Panc1 (cell line): ENCODE measurements at places on chromosomes 2 and 18. TPM values are rescaled to one million over a fixed set of nuclear protein-coding genes. Genes with fewer than 3 reads are reported as not detected.

IL36B gene
- total RNA-seq = not detected

ASB18 gene
- not detected for total RNA-seq

ECEL1 gene
- 2.9 TPM for total RNA-seq

PNKD gene
- total RNA-seq = 49.0 TPM

CNTNAP5 gene
- not detected for total RNA-seq

POMC gene
- total RNA-seq = not detected

CRYBA2 gene
- not detected for total RNA-seq

MAP3K20 gene
- 121 TPM for total RNA-seq

SLC14A1 gene
- 1.2 TPM for total RNA-seq

SPAG16 gene
- 13.0 TPM for total RNA-seq

RPRM gene
- total RNA-seq = not detected

DTYMK gene
- total RNA-seq = 122 TPM

DYNC1I2 gene
- 72.8 TPM for total RNA-seq

GRCh38 chr2:106053116-106053515 lies 141.0 kb downstream of the UXS1 start:
- no peak for DNase-seq

- no peak for DNase-seq
Observed at GRCh38 chr2:162487816-162488215, 143.9 kb downstream of the GCA start.

- no peak for DNase-seq
Observed at GRCh38 chr2:114119862-114120261, 230.0 kb downstream of the ACTR3 start.

DNA sequence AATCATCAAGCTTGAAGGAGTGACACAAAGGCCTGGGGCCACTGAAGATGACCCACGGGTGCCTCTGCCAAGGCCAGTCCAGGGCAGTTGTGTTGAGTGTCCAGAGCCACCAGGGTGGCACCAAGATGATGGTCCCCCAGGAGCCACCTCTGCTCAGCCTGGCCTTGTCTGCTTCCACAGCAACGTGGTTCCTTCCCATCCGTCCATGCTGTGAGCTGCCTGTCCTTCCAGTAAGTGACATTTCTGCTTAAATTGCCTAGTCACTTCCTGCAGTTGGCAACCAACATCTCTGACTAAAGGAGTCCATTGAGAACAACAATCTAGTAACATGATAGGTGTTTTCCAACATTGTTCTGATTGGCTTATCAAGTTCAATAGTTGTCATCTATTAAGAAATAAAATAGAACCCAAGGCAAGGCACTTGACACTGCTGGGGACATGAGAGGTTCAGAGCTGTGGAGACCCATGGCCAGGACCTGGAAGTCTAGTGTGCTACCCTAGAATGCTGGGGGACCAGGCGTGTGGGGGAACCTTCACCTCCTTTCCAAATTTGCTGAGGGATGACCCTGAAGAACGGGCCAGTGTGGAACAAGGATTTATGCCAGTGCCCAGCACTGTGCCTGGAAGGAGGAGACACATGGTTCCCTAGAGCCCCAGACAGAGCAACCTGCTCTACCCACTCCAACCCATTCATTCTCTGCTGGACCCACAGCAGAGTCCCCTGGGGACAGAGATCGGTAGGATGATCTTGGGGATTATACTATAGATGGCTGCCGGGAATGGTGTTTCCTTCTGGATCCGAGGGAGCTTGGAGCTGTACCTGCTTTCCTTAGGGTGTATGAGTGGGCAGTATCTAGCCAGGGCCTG lies 98.9 kb upstream of the EPC2 start:
- no peak for DNase-seq

GRCh38 chr2:241788572-241788971 lies 11.9 kb downstream of the GAL3ST2 start:
- no peak for DNase-seq

GRCh38 chr2:119888680-119889079 lies 124.2 kb upstream of the EPB41L5 start:
- DNase-seq = no peak

DNA sequence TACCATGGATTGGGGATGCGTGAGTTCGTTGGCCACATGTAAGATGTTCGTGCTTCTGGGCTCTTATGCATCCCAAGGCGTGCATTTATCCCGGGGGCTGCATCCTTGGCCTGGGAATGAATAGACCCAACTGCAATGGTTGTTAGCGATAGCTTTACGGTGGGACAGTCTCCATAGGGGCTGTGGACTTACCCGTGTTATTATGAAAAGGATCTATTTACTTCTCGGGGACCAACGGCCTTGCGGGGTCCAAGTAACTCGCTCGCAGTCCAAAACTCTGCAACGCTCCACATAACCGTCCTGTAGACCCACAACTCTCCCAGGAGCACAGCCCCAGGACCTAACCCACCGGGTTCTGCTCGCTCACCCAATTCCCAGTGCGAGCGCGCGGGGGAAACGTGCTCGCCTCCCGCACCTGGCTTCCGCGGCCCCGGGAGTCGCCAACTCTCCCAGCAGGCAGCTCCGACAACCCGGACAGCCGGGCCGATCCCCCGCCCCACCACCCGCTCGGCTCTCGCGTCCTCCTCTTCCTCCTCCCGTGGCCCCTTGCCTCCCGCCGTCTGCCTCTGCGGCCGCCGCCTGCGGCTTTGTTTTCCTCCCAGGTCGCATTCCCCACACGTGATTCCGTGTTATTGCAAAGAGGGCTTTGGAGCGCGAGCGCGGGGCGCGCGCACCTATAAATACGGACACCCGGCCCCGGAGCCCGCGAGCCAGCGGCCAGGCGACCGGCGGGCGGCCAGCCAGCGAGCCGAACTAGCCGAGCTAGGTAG lies at the start of gene CABLES1:
CABLES1 (plus strand) TSS at position 706 of the 770 bp plus-strand sequence. CDS start 278 bp downstream, outside the sequence.
- DNase-seq = no peak

DNA sequence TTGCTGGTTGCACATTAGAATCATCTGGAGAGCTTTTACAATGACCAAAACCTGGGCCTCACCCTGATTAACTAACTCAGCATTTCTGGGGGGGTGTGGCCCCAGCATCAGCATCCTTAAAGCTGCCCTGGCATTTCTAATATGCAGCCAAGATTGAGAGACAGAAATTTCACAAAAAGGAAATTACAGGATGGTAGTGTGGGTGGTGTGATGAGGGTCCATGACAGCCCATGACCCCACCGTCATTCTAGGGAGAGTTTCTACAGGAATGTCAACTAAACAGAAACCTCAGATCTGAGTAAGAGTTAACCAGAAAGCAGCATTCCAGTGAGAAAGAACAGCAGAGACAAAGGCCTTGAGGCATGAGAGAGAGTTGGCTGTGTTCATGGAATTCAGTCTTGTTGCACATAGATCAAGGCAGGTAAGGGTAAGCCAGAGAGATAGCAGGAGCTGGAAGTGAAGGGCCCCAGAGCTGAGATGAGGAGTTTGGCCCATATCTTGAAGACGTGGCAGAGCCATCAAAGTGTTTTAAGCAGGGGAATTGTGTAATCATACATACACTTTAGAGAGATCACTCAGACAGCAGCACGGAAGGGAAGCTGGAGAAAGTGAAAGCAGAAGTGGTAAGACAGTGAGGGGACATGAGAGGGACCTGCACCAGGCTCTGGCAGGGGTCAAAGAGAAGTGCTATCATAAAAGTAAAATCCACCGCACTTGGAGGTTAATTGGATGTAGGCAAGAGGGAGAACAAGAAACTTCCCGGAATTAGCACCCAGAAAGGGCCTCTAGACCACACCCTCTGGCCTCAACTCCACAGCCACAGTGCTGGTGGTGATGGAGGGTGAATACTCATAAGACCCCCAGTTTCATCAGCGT lies 7.8 kb upstream of the TRABD2A start:
- DNase-seq = no peak

DNA sequence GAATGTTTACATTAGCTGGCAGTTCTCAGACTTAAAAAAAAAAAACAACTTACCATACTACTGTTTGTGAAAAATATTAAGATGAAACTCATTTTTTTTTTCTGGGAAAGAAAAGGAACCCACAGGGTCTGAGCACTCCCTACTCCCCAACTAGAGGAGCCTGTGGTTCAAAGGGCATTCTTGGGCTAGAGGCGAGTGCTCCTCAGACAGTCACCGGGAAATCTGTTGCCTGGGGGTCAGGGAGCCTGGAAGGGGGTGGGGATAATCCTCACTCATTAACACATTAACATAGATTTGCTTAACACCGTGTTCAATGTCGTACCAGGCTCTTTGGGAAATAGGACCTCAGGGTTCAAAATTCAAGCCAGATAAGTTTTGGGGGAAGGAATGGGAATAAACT lies 57.6 kb downstream of the LAMA3 start:
- DNase-seq = no peak

GRCh38 chr2:590214-591175 lies 86.7 kb downstream of the TMEM18 start:
- DNase-seq = no peak

- DNase-seq = no peak
Observed at GRCh38 chr2:110114831-110115255, 779 bp downstream of the MALL start.

GRCh38 chr18:31702449-31702848 lies 18.1 kb upstream of the B4GALT6 start:
- DNase-seq = no peak

GRCh38 chr2:239747274-239747673 lies 277.9 kb downstream of the NDUFA10 start:
- DNase-seq = no peak

GRCh38 chr2:119174993-119175347 lies 16.4 kb upstream of the C1QL2 start:
- DNase-seq = no peak

- no peak for DNase-seq
Observed at GRCh38 chr2:173990970-173991819, 26.0 kb upstream of the SP3 start.

- no peak for DNase-seq
Observed at GRCh38 chr2:172947461-172948153, 128.0 kb upstream of the MAP3K20 start.

- DNase-seq = peak; percentile 33
Observed at GRCh38 chr2:212686285-212686895, 147.8 kb upstream of the ERBB4 start.

GRCh38 chr2:45681675-45682074 lies 30.2 kb downstream of the PRKCE start:
- DNase-seq = peak; percentile 86

DNA sequence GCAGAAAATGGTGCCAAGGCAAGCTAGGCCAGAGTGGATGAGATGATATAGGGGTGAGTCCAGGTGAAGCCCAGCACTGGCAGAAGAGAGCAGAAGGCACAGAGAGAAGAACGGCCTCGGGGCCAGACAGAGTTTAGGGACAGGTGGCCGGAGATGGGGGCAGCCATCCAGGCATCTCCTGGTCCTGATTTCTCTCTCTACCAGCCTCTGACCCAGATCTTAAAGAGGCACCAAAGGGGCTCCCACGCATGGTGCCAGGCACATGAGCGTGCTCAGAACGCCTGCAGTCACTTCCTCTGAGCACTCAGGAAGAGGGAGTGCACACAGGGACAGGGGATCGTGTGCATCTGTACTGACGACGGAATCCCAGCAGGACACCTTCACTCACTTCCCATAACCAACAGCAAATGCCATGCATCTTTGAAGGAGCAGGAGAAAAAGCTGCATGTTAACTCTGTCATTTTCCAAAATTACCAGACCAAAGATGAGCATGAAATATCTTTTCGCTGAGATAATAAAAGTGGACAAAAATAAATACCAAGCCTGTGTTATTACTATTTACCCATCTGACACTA lies 427.8 kb upstream of the MYT1L start:
- no peak for DNase-seq

- no peak for DNase-seq
Observed at GRCh38 chr2:119494163-119494790, 30.0 kb downstream of the SCTR start.

- no peak for DNase-seq
Observed at GRCh38 chr2:128642821-128643220, 324.2 kb upstream of the HS6ST1 start.

DNA sequence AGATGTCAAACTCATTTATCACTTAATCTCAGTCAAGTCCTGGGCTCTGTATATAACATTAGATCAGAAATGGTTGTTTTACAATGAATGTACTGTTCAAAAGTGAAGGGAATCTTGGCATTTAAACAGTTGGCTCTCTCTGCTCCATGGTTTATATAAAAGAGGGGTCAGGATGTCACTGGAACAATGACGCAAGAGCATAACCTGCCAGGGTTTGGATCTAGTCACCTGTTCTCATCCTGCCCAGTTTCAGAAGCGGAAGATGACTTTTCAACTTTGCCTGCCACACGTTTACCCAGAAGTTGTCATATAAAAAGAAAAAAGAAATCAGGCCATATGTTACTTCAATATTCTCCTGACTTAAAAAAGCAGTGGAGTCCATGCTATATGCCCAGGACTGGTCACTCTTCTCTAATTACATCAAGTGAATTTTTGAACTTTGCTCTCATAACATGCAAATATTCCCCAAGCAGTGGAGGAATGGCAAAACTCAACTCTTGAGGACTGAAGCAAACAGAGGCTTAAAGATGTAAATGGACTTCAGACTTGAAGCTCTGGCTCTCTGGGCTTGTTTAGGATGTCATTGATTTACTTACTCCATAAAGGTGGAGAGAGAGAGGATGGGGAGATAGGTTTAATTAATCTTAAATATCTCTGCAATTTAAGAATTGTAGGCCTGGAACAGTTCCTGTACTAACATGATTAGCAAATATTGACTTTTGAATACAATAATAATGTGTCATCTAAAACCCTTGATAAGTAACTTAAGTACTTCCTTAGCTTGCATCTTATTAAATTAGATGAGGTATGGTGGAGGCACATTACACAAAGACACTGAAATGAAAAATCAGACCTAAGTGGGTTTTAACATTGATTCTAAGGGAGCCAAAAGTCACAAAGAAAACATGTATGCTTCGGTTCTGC lies 58.3 kb downstream of the ETAA1 start:
- no peak for DNase-seq

- DNase-seq = no peak
Observed at GRCh38 chr18:61833978-61834377, 58.8 kb downstream of the RNF152 start.

DNA sequence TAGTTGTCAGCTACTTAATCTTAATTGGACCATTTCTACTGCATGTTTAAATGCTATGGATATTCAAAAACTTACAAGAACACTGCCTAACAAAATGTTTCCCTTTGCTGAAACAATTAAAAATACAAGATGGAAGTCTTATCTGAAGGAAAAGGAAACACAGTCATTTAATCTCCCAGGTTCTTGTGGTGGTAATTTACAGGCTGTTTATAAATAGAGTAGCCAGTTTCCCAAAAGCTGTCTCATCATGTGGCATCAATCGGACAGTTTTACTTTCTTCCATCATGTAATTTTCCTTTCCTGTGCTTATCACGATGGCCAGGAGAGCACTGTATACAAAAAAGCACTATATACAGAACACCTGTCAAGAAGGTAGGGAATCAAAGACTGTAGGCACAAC lies 368.1 kb downstream of the ZEB2 start:
- no peak for DNase-seq

DNA sequence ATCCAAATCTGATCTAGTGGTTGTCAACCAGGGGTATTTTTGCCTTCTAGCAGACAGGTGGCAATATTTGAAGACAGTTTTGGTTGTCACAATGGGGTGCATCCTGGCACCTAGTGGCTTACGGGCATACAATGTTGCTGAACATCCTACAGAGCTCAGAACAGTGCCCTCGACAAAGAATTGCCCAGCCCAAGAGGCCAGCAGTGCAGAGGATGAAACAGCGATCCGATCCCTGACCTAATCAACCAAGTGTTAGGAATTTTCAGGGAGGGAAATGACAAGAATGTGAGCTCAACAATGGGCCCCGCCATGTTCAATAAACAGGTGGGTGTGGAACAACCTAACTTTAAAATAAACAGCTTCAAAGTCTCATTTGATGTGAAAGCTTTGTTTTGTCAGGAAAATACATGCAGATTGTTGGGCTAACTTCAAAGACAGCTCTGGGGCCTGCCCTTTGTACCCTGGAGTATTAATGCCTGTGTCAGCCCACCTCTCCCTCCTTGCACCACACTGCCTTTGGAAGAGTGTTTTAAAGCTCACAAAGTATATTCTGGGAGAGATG lies 22.5 kb upstream of the SCYGR5 start:
- DNase-seq = no peak
